ENCODE measurements at places on chromosomes 5 and 9.

GRCh38 chr9:116163293-116164055 lies 9.9 kb downstream of the PAPPA start:
- DNase-seq, result no peak

GRCh38 chr9:76396597-76396996 lies 2.4 kb upstream of the RFK start:
- no peak for DNase-seq

DNA sequence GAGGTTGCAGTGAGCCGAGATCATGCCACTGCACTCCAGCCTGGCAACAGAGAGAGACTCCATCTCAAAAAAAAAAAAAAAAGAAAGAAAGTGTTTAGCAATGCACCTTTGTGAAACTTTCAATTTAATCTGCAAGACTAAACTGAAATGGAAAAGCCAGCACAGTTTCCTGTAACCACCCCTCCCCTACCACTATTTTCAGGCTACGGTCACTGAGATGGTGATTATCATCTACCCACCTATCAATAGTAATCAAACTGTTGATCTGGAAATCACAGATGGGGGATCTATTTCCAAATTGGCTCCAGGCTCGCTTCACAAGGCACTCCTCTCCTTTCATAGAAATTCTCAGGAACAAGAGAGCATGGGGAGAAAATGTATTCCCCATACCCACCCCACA lies 30.6 kb upstream of the IL7R start:
- no peak for DNase-seq

DNA sequence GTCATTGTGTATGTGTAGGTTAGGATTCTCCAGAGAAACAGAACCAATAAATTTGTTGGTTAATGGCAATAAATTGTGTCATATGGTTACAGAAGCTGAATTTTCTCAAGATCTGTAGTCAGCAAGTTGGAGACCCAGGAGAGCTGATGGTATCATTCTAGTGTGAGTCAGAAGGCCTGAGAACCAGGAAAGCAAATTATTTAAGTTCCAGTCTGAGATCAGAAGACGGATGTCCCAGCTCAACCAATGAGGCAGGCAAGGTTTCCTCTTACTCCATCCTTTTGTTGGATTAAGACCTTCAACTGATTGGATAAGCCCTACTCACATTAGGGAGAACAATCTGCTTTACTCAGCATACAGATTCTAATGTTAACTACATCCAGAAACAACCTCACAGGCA lies 656.3 kb downstream of the ANXA1 start:
- no peak for DNase-seq

DNA sequence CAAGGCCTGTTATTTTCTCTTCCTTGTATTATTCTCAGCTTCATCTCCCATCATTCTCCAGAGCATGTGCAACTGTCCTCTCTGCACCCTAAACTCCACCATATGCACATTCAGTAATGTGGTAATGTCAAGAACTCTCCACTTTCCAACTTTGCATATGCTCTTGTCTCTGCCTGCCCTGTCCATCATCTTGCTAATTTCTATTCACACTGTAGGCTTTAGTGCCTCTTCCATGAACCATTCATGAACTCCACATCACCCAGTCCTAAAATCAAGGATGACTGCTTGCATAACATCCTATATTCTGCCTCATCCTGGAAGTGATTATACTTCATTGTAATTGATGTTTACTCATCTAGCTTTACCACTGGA lies 354.8 kb downstream of the PDE4D start:
- DNase-seq, result no peak
